ENCODE measurements at places on chromosomes 13 and 19.

- no peak for DNase-seq
These were observed 9.8 kb upstream of the DACT3 start for GRCh38 chr19:46670813-46671212.

DNA sequence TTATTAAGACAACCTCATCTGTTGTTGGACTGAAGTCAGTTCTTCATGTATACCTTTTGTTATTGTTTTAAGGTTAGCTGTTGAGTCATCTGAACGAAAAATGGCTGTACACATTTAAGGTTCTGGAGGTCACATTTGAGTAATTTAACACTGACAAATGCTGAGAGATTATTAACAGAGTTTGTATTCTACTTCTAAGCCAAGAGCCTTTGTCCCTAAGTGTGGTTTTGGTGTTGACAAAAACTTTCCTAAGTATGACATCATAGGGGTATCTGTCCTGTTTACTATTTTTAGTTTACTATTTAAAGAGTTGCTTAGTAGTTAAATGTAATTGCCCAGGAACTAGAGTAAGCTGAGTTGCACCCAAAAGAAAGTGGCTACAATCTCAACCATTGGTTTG is 71.9 kb downstream of the CDK8 start:
- DNase-seq, result no peak

DNA sequence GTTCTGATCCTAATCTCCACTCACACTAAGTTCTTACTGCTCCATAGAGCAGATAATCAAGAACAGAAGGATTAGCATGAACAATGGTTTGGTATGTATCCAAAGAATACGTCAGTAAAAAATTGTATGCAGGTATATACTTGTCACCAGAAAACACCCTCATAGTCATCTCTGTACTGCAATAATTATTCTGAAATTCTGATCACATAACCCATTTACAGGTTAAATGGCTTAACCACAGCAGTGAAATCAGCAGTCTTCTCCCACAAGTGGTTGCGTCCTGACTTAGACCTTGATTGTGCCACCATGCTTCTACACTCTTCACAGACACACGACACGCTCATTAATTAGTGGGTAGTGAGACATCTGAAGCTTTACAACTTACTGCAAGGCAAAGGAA is 50.9 kb downstream of the LNX2 start:
- no peak for DNase-seq

DNA sequence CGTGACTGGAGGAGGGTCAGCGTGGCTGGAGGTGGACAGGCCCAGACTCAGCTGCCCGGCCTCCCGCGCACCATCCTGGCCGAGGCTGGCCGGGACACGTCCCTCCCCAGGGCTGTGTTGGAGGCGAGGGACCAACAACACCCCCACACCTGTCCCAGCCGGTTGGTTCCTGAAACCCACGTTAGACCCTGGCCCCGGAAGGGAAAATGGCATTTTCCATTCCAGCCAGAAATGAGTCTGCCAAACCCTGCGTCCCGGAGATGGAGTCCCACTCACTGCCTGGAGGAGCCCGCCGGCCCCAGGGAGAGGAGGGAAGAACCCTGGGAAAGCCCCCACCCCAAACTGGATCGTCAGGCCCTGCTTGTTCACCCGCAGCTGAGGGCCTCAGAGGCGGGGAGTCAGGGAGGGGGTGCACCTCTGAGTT is 4.8 kb upstream of the WDR18 start:
- DNase-seq, result no peak

- no peak for DNase-seq
These were observed 5.9 kb downstream of the PKN1 start for GRCh38 chr19:14439014-14439413.

DNA sequence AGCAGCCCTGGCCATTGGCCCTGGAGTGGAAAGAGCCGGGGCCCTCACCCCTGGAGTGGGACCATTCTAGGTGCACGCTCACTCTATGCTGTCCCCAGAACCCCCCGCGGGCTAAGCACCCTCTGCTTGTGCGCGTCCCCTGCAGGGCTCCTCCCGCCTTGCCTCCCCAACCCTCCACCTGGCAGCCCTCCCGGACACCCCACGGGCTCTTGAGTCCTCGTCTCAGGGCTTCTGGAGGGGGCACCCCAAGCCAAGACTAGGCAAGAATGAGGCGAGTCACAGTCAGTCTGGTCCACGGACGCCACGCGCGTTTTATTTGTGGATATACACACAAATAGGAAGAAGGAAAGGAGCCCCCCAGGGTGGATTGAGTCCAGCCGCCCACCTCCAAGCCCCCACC is 7.0 kb upstream of the TMEM161A start:
- no peak for DNase-seq

GRCh38 chr13:38366954-38367645 is 17.4 kb downstream of the UFM1 start:
- no peak for DNase-seq

GRCh38 chr13:102203718-102204117 is 198.1 kb downstream of the FGF14 start:
- DNase-seq, result no peak

DNA sequence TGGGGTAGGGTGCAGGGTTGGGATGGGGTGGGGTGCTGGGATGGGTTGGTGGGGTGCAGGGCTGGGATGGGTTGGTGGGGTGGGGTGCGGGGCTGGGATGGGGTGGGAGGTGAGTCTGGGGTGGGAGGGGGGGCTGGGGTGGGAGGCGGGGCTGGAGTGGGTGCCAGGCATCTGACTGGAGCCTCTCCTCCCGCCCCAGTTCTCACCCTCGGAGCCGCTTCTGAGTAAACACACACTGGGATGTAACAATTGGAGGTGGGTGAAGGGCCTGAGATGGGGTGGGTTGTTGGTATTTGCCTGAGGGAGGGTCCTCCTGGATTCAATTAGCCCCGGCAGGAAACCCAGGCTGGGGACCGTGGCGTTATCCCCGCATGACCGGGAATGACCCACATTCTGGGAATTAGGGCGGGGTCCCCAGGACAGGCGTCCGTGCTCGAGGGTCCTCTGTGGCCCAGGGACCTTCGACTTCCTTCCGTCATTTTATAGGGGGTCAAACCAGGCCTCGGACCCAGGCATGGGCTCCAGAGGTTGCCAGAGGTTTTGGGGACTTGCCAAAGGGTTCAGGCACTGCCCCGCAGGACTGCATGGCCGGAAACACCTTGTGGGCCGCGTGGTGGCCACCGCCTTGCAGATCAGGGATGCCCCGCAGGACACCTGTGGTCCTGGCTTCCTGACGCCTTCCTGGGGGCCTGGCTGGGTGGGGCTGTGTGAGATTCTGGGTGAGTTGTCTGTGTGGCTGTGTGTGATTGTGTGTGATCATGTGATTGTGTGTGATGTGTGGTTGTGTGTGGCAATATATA is 1.4 kb downstream of the TMPRSS9 start:
- no peak for DNase-seq

DNA sequence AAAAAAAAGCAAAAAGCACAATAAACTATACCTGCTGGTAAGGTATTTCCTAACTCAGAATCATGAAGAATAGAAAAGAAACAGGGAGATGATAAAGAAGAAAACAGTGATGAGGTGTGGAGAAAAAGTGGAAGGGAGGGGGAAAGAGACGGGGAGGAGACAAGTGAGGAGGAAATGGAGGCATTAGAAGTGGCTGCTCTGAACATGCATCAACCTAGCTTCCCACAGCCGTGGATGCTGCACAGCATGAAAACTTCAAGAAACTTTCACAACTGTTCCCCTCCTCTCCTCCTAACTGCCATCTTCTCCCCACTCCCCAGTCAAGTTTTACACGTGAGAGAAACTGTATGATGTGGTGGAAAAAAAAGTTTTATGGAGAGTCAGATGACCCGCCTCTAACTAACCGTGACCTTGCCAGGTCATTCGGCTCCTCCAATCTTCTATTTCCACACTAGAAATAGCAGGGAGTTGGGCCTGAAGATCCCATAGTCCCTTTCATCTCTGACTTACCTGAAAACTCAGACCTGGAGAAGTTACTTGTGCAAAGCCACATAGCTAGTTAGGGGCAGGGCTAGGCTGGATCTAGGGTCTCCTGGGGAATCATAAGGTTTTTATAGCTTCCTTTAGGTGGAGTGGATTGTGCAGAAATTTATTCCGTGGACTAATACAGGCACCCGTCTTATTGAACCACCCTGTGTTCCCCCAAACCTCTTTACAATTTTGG is 461.9 kb downstream of the KLF5 start:
- no peak for DNase-seq

GRCh38 chr19:3944018-3944721 is 11.3 kb downstream of the NMRK2 start:
- no peak for DNase-seq

DNA sequence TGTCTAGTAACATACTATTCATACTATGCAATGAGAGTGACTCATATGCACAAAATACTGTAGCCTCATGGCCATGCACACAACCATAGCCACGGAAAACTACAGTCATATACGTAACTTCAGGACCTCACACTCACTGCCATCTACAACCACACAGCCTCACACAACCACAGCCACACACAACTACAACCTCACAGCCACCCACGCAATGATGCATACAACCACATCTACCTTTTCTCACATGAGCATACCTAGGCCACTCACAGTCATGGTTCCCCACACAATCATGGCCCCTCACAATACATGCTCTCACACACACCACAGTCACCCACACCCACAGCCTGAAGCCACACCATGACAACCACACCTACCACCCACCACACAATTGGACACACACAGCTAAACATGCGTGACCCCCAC is 8.7 kb upstream of the TNFSF14 start:
- DNase-seq, result no peak

DNA sequence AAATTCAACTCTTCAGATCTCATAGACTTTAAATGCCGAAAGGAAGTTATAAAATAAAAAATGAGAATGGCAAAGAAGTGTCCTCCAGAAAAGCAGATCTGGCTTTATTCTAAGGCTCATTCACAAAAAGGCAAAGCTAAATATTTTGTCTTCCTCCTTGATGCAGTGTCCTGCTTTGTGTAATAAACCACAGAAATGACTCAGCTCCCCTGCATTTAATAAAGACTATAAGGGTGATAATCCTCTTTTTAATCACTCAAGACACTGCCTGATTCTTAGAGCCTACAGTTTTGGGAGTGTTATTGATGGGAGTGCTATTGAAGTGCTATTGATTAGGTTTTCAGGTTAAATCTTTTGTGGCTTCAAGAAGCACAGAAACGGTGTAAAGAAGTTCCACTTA is 482.0 kb downstream of the PCDH20 start:
- no peak for DNase-seq

DNA sequence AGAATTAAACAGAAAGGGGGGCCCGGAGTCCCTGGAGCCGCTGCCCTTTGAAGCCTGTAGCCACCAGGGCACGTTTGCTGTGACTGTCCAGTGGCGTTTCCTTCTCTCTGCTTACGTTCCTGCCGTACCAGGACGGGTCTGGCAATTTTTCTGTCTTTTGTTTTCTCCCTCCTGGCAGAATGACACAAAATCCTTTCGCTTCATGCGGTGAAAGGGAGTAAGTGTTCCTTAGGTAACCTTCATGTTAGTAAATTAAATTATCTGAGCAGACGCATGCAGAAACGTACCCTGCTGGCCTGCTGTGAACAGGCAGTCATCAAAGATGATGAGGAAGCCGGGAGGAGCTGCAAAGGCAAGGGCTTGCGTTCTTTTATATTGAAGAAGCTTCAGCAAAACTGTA is 299.3 kb upstream of the ARGLU1 start:
- no peak for DNase-seq

- DNase-seq, result no peak
These were observed 7.0 kb downstream of the ZNF562 start for GRCh38 chr19:9667898-9668297.

Data from dorsolateral prefrontal cortex (tissue), 122 donors.